Cerebellum (tissue), 4 donors: ENCODE measurements at places on chromosomes 7 and 10. TPM values are rescaled to one million over a fixed set of nuclear protein-coding genes. Genes with fewer than 3 reads are reported as not detected.

DNA sequence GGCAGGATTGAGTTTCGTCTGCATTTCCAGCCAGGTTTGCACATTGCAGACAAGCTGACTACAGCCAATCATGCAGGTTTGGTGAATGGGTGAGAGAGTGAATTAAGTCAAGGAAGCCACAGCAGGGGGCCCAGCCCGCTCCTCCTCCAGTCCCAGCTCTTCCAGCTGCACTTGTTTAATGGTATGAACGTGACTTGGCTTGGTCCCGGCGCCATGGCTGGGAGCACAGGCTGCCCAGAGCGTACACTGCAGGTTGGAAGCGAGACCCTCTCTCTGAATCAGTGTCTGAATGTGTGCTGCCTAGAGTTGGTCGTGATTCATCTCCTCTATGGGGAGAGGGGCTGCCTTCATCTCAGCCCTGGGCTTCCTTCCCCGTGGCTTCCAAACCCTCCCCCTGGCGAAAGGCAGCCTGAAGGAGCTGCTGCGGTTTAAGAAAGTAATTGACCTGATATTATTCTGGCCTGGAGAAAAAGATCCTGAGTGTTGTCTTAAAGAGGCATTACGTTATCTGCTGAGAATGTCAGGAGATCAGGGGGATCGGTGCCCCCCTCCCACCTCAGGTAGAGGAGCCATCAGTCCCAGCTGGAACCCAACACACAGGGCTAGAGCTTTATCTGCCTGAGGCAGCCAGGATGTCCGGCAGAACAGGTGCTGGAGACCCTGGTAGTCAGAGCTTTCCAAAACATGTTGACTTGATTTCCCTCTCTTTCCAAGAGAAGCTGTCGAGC is 132.1 kb downstream of the COL26A1 start:
- DNase-seq = no peak

DNA sequence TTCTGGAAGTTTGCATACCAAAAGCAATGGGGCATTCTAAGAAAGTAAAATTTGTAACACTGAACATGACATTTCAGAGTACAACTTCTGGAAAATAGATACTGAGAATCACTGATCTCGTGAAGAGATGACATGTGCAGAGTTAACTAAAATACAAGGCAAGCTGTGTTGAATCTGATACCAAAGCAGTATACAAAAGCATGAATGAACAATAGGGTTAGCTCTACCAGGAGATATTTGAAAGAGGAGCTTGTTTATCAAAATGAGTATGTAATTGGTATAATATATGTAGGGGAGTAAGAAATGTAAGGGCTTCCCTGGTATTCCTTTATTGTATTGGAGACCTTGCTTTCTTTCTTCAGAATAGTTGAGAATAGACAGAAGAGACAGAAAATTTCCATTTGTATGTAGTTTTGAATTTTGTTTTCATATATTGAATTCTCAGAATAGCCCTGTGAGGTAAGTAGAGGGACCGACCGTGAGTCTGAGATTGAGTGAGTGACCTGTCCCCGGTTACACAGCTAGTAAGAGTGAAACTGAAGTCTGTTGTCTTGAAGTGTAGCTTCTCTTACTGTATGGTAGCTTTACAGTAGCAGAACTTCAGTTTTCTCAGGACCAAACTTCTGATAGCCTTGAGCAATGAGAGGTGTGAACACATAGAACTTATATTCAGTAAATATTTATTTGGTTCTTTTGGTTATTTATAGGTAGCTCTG is 5.0 kb downstream of the HBP1 start:
- no peak for DNase-seq

DNA sequence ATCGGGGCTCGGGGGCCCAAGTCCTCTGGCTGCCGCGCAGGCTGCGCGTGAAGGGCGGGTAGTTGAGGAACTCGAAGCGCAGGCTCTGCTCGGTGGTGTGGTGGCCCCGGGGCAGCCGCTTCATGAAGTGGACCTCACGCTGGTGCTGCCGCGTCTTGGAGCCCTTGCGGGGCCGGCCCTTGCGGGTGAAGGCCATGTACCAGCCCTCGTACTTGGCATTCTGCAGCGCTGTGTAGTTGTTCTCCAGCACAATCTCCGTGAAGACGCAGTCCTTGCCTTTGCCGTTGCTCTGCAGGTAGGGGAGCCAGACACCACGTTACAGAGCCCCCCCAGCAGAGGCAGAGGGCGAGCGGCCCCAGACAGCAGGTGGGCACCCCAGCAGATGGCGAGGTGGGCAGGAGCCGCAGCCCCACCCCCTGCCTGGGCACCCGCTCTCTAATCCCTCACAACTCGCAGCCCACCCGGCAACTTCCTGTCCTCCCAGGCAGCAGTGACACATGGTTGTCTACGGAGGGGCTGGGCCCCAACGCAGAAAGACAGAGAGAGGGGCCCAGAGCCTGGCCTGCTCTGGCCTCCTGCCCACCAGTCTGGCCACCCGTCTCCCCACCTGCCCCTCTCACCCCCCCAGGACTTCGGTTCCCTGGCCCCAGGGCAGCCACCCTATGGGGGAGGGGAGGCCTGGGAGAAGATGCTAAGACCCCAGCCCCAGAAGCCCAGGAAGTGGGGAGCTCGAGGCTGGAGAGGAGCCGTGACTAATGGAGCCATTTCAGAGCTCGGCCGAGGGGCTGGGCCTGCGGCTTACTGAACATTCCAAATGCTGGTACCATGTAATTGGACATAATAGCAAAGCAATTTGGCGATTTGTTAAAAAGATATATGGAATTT is 5.3 kb downstream of the FGF8 start:
- DNase-seq = no peak

- DNase-seq = peak; percentile 63
Observed at GRCh38 chr7:131835141-131835540, 278.7 kb upstream of the PODXL start.

- DNase-seq = no peak
Observed at GRCh38 chr10:11672836-11673235, 61.4 kb upstream of the USP6NL start.

GRCh38 chr7:132654150-132654549 is 77.9 kb upstream of the PLXNA4 start:
- DNase-seq = peak; percentile 21

DNA sequence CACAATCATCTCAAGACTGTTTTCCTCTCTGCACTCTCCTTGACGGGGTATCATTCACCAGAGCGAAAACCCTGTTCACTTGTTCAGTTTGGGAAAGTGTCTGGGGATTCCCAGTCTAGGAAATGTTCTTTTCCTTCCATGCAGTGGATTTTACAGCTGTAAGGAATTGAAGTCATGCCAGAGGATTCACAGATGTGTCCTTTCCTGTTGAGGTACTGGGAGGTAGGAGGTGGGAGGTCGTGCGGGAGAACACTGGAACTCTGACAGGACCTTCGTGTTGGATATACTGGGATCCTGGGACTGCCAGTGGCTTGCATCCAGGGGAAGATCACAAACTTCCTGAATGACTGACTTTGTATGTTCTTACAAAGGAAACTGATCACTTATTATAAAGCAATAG is 185.5 kb downstream of the BMPER start:
- no peak for DNase-seq

GRCh38 chr10:100881556-100882213 is 31.1 kb upstream of the SLF2 start:
- no peak for DNase-seq

GRCh38 chr10:123097039-123097438 is 38.7 kb upstream of the HMX3 start:
- DNase-seq = no peak

GRCh38 chr10:29873941-29874484 is 185.4 kb downstream of the JCAD start:
- DNase-seq = no peak

GRCh38 chr7:19561121-19561805 is 147.6 kb downstream of the POLR1F start:
- no peak for DNase-seq

DNA sequence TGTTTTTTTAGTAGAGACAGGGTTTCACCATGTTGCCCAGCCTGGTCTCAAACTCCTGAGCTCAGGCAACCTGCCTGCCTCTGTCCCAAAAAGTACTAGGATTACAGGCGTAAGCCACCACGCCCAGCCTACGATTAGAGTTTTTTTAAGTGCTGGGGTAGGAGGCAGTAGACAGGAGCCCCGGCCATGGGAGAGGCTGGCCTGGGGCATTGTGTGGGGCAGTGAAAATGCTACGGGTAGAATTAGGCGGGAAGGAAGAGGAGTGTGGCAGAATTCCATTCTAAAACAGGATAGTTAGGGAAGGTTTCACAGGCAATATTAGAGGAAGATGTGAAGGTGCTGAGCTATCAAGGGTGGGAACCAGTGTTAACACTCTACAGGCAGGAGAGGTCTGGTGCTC is 31.3 kb upstream of the FXYD4 start:
- DNase-seq = no peak

DNA sequence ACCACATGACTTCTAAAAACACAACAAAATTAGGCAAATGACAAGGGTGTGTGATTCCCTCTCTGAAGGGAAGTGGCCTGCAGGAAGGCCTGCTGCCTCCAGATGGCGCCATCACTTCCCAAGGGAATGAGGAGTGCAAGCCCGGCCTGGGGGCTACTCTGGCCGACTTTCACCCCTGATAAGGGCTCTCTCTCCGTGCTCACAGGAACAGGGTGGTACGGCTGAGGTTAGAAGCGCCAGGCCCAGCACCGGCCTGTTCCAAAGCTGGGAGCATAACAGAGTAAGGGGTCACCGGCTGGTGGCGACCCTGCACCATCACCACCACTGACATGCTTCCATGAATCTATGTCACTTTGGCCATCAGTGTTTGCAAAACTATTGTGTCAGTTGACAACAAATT is 13.1 kb downstream of the RBP3 start:
- DNase-seq = no peak

DNA sequence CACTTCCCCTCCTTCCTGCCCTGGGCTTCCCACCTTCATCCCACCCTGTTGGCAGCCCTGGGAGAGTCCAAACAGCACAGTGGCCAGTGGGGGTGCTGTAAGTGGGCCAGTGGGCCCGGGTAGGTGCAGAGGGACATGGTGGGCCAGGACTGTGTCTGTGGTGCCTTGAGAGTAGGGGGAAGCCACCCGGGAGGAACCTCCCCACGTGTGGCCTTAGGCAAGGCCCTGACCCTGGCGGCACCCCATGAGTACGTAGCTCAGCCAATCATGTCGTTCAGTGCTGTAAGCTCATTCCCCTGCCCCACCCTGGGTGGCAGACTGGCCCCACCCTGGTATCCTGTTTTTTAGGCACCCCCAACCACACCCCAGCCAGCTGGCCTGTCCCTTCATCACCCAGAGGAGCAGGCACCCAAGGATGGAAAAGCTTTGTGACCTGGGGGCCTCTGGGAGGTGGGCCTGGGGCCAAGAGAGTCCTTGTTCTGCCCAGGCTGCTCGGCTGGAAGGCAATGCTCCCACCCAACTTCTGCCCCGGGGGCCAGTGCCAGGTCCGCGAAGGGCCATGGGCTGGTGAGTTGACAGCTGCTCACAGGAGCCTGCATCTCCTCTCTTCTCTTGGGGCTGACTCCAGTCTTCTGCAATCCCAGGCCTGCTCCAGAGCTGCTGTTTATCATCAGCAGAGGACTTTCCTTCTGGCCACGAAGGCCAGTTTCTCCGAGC is 41.6 kb downstream of the TSPAN15 start:
- no peak for DNase-seq

- DNase-seq = no peak
Observed at GRCh38 chr7:108568801-108569380, 615 bp downstream of the THAP5 start.

- DNase-seq = no peak
Observed at GRCh38 chr7:46839651-46840050, 742.3 kb downstream of the TNS3 start.

DNA sequence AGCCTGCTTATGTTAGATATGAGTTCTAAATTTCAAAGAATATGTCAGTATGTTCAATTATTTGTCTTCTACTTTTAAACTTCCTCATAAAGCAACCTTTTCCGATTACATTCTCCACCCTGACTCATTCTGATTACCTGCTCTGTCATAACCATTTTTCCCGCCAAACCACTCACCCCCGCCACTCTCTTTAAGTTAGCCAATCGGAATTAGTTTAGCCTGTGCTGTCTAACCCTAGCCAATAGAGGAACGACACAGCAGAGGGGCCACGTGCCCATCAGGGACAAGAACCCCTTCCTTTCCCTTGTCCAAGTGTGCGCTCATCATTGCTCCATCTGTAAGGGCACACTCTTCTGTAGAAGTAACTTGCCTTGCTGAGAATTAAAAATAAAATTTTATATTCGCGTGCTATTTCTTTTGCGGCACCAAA is 91.4 kb downstream of the CCDC71L start:
- no peak for DNase-seq

DNA sequence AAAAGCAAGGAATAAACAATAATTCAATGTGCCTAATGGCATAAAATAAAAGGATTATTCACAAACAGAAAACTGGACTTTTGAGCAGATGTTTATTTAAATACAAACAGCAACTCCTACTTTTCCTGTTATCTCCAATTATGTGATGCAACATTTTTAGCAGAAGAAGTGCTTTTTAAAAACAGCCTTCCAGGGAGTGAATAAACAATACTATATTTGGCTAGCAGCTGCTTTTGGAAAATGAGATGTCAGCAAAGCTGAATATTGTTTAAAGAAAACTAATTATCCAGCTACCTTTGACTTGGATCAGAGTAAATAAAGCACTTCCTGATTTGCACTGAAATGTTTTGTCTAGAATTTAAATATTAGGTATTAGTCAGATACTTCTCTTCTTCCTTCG is 23.2 kb downstream of the CDK1 start:
- DNase-seq = no peak

- no peak for DNase-seq
Observed at GRCh38 chr10:79147306-79147705, 78.5 kb downstream of the ZMIZ1 start.

DNA sequence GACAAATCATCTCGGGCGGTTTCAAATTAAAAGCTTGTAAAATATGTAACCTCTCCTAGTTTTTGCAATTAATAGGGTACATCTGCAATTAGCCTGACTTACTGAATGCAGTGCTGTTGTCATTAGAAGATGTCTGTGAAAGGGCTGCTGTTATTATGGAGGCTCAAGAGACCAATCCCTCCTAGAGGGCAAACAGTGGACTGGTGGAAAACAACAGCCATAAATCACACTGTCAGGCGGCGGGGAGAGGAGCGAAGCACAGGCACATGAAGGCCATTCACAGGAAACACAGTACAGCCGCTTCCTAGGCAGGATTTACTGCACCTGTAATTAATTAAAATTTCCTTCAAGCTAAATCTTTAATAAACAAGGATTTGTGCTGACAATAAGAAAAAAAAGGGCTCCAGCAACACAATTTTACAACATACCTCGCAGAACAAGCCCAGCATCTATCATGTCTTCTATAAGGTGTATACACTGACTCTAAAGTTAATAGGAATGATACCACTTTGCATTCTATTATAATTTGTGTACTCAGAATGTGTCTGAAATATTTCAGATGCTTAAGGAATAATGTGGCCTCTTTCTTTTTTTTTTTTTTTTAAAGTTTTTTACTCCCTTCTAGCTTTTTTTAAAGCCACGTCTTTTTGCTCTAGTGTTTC is 50.7 kb downstream of the ERCC6 start:
- no peak for DNase-seq

Gene CALML3
- 0.09 TPM for total RNA-seq

Gene EMX2
- total RNA-seq = 0.09 TPM

Gene TMEM60
- total RNA-seq = 9.6 TPM

Gene MYH16
- not detected for total RNA-seq

Gene PARP12
- total RNA-seq = 8.1 TPM

Gene PRF1
- total RNA-seq = not detected

Gene SOSTDC1
- 2.4 TPM for total RNA-seq

Gene FANK1
- 4.4 TPM for total RNA-seq
